ENCODE measurements at places on chromosomes 12 and 14.

GRCh38 chr12:22333713-22334409, 646 bp downstream of the ST8SIA1 start:
- no peak for DNase-seq

GRCh38 chr14:90442388-90442787, 45.6 kb downstream of the CALM1 start:
- DNase-seq: no peak

DNA sequence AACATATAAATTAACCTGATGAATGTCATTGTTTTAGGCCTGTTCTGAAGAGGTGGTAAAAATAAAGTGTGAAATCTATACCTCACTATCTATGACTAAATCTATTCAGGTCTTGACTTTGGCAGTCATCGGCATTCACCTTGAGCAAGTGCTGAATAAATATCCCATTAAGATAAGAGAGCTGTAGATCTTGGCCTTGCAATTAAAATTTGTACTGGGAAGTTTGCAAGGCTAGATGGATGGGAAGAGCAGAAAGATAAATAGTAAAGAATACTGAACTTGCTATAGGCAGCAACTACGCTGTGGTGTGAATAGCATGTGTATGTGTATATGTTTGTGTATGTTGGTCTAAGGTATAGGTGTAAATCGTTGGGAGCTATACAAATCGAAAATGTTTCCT, 325.9 kb upstream of the PRICKLE1 start:
- no peak for DNase-seq

DNA sequence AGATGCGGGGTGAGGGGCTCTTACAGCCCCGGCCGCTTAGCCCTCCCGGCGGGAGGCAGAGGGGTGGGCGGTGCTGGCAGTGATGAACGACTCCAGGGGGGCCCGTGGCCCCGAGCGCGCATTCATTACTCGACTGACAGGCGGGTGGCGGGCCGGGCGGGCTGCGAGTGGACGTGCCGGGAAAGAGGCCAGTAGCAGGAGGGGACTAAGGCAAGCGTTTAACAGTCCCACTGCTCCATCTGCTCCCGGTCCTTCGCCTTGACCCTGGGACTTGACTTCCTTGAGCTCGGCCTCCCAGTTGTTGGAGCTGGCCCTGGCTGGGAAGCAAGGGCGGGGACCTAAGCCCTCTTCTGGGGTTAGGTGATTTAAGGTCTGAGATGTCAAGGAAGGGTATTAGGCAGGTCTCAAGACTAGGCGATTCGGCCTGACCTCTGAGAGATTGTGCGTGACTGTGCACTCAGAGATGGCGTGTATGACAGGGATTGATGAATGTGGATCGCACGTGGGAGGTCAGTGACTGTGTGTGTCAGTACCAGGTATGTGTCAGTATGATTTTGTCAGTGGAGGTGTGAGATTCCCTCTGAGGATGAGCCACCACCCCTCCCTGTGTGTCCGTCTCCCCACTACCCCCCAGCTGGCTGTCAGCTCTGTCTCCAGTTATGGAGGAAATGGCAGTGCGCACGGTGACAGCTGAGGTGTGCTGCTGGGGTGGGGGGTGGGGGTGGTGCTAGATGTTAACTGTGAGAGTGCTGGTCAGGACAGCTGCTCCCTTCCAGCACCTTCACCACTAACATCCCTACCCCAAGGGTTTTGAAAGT, 3.6 kb upstream of the DNAJC22 start:
- no peak for DNase-seq

- no peak for DNase-seq
Measured at GRCh38 chr12:6606331-6607131, 648 bp downstream of the CHD4 start.

- no peak for DNase-seq
Measured at GRCh38 chr12:7857971-7858370, 14.7 kb downstream of the SLC2A14 start.

DNA sequence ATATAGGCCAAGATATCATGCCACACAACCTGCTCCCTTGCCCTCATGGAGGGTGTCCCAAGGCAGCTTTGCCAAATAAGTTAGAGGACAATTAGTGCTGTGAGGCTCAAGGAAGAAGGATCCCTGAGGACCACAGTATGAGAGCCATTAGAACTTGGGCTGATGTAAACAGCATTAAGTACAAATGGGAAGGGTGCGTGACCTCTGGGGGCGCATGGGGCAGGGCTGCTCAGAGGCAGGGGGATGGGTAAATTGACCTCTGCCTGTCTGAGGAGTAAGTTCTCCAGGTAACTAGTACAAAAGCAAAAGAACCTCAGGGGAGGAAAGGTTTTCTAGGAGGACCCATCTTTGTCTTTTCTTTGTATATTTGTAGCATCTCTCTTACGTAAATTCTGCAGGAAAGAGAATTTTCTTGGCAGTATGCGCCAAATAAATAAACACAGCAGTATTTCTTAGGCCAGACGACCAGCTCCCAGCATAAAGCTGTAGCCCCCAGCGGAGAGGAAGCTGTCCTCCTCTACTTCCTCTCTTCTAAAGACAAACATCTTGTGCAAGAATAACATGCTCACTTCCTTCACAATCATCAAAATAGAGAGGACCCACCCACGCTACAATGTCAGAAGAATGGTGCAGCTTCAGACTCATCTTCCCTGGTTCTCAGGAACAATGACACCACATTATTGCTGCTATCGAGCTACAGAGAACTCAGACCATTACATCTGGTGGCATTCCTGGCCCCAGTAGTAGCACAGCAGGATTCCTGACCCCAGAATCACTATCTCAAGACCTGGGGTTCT, 16.4 kb upstream of the VWF start:
- peak; percentile 31 for DNase-seq

DNA sequence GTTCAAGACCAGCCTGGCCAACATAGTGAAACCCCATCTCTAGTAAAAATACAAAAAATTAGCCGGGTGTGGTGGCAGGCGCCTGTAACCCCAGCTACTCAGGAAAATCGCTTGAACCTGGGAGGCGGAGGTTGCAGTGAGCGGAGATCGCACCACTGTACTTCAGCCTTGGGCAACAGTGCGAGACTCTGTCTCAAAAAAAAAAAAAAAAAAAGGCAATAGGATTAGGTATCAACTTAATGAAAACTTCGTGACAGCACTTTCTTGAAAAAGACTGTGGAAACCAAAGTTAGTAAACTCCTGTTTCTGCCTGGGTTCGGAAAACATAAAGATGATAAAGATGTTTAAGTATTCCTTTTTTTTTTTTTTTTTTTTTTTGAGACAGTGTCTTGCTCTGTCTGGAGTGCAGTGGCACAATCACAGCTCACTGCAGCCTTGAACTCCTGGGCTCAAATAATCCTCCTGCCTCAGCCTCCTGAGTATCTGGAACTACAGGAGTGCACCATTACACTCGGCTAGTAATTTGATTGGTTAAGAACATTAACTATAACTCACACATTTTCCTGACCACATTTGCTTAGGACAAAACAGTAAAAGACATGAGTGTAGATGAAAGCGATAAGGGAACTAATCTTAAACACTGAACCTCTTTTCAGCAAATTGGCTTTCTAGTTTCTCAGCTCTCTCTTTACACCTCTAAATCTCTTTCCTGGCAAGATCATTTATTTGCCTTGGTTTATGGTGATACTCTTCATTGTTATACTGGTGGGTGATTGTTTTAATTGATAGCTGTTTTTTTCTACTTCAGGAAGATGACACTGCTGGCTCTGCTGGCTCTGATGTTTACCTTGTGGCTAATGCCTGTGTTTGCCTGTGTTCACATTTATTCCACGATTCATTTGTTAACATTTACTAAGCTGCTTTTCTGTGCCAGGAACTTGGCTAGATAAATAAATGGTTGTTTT, 15.8 kb downstream of the HIF1A start:
- no peak for DNase-seq

DNA sequence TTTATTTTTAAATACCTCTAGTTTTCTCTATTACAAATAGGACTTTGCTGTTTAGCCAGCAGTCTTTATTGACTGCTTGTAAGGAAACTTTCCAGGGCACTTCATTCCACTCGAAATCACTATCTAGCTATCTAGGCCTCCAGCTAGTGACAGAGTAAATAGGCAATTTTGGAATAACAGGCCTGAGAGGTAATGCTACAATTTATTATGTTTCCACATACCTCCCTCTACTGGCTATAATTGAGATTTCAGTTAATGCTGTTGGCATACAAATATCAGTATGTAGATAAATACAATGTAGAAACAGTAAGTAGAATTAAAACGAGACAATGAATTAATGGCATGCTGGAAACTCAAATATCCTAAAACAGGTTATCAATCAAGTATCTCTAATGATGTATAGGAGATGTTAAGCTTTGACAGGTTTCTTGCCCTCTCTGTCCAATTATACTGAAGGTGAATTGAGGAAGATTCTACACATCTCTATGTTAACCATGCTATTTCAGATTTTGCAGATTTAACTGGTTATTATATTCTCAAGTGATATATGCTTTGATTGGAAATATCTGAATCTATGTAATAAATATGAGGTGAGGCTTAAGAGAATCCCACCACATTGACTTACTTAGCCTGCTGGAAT, 7.2 kb downstream of the DTD2 start:
- DNase-seq: no peak

DNA sequence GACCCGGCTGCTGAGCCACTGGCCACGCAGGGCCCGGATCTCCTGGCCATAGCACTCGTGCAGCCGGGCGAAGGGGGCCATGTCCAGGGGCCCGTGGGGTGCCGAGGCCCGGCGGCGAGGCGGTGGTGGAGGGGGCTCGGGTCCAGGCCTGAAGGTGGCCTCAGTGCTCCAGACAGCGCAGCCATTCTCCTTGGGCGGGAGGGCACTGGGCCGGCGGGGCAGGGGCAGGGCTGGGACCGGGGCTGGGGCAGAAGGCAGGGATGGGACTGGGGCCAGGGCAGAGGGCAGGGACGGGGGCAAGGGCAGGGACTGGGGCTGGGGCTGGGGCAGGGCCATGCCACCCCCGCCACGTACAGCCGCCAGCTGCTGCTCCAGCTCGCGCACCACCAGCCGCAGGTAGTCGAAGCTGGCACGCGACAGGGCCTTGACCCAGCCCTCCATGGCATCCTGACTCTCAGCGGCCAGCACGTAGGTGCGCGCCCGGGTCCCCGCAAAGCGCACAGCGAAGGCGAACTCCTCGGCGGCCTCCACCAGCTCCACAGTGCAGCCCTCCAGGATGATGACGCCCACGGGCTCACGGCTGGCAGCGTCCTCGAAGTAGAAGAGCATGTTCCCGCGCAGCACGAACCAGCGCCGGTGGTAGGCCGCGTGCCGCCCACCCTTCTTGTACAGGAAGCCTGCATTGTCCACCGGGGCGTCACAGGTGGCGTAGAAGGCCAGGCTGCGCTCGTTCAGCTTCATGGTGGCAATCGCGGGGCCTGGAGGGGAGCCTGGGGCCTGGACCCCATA, 6.0 kb downstream of the PHETA1 start:
- DNase-seq: no peak

DNA sequence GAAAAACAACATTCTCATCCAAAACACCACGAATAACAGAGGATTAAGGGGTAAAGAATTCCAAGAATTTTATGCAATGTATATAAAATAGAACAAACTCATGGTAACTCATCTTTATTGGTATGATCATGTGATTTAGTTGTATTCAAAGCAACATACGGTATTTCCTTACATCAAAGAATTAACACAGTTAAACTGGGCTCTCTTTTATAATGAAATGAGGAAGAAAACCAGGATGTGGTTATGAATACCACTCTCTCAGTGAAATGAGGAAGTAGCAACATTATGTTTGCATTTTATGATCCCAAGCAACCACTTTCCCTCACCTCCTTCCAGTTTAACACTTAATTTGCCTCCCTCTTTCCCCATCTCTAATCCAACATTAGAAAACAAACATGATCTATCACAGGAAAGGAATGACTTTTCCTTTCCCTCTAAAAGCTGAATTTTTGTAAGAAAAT, 22.9 kb downstream of the SPTLC2 start:
- DNase-seq: no peak

DNA sequence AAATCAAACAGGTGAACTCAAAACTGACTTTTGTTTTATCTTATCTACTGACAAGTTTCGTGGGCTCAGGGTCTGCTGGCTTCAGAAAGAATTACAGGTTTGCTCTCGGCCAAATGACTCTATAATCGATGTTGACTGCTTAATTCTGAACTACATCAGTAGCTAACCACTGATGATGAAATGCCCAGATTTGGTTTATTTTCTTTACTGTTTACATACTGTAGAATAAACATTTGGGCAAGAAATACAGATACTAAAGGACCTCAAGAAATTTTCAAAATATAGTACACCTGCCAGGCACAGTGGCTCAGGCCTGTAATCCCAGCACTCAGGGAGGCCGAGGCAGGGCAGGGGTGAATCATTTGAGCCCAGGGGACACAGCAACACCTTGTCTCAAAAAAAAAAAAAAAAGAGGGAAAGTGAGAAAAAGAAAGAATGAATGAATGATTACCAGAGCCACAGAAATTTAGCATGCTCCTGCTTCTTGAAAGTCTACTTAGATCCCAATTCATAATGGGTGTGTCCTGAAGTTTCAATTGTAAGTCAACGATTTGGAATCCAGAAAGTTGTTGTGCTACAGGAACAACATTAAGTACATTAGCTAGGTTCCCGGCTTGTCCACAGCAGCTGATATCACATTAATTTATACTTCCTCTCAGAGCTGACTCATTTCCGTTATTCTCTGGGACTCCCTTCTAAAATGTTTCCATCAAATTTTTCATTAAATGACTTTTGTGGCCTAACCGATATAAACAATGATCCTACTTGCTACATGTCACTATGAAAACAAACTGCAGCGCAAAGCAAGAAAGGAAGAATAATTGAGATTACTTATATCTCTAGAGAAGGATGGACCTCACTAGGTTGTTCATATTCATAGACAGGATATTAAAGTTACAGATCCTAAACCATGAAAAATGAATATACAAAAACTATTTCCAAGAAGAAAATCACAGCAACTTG, 134.3 kb downstream of the MED13L start:
- no peak for DNase-seq

GRCh38 chr12:89970722-89971121, 262.1 kb upstream of the ATP2B1 start:
- DNase-seq: no peak

DNA sequence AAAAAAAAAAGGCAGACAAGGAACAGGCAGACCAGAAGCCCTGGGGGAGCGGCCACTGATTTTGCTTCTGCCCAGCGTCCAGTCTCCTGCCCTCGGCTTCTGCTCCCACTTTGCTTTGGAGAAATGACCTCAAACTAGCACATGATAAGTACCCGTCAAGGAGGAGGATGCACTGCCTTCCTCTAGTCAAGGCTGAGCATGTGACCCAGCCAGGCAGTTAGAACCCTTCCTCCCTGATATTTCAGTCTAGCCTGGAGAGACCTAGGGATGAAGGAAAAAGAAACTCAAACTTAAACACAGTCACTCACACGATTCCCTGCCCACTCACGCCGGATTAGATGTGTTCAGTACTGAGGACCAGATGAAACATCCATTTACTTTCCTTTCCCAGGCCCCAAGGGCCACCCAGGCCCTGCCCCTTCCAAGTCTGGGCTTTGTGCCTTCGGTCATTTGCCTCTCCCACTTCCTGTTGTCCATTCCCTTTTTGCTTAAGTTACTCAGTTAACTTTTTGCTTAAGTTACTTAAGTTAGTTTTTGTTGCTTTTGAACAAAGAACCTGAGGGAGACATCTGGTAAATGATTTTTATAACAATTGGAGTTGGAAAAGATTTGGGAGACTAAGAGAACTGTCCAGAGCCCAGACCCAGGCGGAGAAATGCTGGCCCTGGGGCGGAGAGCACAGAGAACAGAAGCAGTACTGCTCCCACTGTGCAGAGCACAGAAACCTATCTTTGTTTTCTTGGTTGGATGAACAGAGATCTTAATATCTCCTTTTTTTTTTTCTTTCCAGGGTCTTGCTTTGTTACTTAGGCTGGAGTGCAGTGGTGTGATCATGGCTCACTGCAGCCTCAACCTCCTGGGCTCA, 23.0 kb upstream of the TTC7B start:
- DNase-seq: no peak
